ENCODE measurements at places on chromosomes 7 and 10.

GRCh38 chr10:52383088-52383487 lies 69.0 kb downstream of the DKK1 start:
- no peak for DNase-seq

GRCh38 chr7:35495844-35496243 lies 199.1 kb downstream of the HERPUD2 start:
- DNase-seq, result no peak

- no peak for DNase-seq
Measured at GRCh38 chr7:94512735-94513564, 3.3 kb downstream of the CASD1 start.

DNA sequence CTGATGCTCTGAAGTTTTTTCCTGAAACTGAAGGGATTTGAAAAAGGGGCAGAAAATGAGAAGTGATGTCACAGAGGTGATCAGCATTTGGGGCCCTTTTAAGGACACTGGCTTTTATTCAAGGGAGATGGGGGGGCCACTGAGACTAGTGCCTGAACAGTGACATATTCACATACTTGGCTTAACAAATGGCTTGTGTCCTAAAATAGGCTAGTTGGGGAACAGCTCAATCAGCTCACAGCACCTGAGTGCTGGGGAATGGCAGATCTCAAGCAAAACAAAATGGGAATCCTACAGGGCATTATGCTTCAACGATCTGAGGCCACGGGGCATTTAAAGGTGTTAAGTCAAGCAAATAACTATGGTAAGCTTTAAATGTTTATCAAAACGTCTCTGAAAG lies 90.1 kb downstream of the UBE2H start:
- no peak for DNase-seq

DNA sequence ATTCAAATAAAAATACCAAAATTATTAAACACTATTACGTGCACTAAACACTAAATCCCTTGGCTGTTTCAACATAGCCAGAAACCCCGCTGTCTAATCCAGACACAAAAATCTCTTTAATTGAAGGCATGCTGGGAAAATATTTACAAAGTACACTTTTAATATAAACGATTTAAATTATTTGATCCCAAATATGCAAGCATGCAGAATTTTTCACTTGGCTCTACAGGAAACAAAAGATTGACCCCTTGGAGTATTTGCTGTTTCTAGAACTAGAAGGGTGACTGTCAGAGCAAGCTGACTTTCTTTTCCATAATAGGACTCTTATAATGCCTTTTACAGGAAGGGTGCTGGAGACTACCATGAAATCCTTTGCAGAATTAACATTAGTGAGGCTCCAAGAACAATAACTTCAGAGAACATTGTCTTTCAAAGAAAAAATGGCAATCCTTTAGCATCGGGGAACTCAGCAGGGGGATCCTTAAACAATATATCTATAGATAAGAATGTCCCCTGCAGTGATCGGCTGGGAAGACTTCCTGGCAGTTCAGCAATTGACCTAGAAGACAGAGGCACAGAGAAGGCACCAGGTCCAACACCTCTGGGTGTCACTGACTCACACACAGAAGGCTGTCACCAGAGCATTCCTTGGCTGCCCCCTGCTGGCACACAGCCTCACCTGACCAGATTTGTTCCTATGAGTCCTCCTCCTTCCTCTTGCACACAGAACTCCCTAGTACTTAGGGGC lies 55.8 kb upstream of the MRLN start:
- peak; percentile 48 for DNase-seq

DNA sequence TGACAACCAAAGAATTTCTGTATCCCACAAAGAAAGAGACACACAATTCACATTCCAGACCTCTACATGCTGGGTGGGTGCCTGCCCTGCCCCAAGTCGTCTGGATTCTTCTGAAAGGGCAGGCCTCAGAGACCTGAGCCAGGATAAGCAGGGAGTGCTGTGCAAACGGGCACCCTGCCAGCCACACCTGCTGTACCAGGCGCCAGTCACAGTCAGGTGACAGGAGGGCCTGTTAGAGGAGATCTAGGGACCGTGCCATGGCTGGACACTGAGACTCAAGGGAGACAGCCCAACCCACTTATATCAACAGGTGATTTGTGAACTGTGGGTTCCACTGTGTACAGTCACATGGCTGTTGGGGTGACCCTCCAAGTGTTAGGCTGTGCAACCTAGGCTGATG lies 103.1 kb upstream of the AFAP1L2 start:
- no peak for DNase-seq

GRCh38 chr7:80230327-80230726 lies 95.7 kb downstream of the GNAI1 start:
- DNase-seq, result no peak

- DNase-seq, result peak; percentile 40
Measured at GRCh38 chr7:151863386-151864079, 13.4 kb downstream of the PRKAG2 start.

DNA sequence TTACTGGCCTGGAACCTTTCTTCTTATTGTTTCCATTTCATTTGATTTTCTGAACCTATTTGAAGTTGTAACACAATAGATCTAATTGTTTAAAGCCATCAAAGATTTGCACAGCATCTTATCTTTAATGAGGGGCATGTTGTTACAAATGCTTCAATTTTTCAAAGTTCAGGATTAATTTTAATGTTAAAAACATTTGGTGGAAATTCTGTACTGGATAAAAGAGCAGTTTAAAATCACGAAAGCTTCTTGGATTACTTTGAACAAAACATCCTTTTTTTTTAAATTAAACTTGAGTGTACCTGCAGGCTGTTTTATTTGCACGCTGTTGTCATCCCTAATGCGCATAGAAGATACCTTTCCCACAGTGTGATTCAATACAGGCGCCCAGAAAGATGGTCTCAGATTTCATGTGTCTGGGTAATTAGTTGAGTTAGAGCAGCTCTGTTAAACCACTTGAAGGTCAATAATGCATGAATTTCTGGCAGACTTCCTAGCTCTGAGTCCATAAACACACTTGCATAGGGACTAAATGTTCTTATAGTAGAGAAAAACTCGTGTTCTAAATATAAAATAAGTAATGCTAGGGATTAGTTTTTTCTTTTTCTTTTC lies 29.3 kb upstream of the DDX50 start:
- no peak for DNase-seq

GRCh38 chr10:71031026-71031425 lies 142.7 kb upstream of the PCBD1 start:
- DNase-seq, result no peak

- DNase-seq, result no peak
Measured at GRCh38 chr10:29353887-29354561, 65.2 kb downstream of the LYZL1 start.

GRCh38 chr10:14271621-14272020 lies 59.1 kb downstream of the FRMD4A start:
- DNase-seq, result no peak

DNA sequence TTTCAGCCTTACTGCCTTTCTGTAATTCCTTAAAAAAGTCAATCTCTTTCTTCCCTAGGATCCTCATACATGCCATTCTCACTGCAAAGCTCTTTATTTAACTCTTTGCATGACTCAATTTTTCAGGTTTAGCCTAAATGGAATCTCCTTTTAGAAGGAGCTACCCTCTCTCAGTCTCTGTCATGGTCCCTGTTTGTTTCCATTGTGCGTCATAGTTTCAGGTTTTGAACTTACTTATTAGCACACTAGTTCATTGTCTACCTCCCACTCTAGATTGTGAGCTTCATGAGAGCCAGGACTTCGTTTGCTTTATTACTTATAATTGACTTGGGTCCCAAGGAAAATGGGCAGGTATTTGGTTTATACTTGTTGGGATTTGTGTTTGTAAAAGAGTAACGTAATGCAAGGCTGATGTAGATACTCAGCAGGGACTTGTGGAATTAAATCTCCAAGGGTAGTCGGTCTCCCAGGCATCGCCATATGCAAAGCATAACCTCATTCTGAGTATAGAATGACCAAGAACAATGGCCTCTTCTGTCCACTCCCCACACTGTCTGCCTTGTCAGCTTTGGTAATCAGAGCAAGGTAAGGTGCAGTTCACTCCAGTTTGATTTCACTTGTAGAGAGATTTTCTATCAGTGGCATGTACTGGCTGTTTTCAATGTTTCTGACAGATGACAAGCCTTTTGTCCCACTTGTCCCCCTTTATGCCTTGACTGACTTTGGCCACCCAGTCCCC lies 252.0 kb downstream of the SORCS3 start:
- DNase-seq, result no peak

GRCh38 chr7:14628516-14628915 lies 274.0 kb downstream of the DGKB start:
- DNase-seq, result no peak

DNA sequence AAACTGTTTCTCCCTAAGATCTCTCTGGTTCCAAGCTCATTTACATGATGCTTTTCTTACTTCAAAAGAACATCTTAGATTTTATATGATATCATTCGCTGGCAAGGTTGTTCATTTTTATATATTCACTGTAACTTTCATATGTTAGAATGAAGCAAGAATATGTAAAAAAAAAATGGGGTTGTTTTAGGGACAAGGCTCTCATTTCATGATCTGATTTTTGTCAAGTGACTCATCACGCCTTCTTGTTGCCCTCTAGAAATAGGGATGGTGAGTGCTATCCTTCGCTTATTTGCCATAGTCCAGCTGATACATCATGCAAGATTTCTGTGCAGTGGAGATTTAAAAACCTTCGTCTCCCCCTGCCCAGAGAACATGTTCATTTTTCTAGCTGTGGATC lies 14.0 kb upstream of the CELF2 start:
- no peak for DNase-seq
